ENCODE measurements at places on chromosomes 2 and 18.

DNA sequence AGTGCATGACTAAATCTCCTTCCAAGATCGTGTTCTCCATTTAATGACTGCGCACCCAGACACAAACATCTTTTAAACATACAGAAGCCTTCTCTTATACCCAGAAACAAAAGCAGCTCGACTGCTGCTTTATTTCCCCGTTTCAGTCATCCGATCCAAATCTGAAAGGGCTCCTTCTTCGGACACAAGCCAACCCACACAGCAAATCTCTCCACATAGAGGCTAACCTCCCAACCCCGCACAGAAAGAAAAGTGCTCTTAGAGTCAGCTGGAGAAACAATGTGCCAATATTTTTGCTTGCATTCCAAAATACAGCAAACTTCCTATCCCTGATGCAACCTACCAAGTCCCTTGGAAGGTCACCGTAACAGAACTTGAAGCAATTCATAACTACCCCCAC is 29.1 kb downstream of the GAREM1 start:
- DNase-seq: no peak

GRCh38 chr2:151265991-151266390 is 4.3 kb upstream of the RBM43 start:
- no peak for DNase-seq

DNA sequence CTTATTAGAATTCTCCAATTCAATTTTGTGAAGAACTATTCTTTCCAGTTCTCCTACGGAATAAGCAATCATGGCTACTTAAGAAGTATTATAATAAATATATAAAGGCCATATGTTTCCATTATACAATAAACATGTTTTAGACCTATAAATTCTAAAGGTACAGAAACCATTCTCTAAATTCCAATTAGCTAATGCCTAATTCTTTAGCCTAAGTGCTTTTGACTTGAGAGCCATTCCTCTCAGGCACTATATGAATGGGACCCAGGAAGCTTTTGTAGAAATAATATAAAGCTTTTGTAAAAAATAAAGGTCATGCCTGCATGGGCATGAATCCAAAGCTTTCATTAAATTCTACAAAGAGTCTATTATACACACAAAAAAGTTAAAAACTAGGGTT is 161.0 kb upstream of the UNC80 start:
- DNase-seq: no peak

GRCh38 chr18:35289727-35290093 is 319 bp downstream of the ZSCAN30 start:
- DNase-seq: no peak

DNA sequence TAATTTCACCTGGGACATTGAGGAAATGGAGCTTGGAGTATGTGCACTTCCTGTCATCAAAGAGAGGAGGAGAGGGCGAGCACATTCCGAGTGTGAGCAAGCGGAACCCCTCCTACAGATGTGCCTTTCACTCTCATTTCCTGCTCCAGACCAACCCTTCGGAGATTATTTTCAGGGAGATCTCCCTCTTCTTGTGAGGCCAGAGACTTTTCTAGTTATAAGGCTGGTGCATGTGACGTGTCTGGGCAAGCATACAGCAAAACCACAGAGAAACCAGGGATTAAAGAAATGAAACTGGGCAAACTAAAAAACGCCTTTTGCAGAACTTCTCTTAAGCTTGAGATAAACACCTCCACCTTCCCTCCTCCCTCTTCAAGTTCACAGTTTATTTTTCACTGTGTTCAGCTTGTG is 409.2 kb upstream of the TCF4 start:
- no peak for DNase-seq

GRCh38 chr2:126719833-126720351 is 63.9 kb downstream of the GYPC start:
- DNase-seq: no peak

DNA sequence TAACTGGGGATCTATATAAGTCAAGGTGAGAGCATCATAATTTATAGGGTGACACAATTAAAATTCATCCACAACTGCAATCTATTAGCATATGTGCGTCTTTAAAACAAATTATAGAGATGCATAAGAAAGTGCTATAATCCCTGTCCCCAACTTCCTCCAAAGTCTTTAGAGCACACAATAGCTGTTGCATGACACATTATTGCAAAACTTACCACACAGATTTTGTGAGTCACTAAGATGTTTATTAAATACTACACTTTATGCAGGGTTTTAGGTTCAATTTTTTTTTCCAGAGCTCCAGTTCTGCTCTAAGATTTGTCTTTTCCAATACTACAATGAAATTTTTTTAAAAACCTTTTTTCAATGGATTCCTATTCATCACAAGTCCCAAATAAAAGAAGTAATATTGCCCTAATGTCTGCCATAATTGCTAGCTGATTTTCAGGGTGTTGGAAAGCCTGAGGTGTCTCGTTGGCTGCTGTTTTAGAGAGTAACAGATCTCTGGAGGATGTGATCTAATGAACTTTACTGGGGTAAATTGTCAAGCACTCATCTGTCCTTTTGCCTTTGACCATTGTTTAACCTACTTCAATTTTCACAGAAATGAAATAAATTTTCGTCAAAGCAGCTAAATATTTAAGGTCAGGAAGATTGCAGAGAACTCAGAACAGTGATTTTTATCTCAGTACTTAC is 250.5 kb upstream of the NETO1 start:
- no peak for DNase-seq

DNA sequence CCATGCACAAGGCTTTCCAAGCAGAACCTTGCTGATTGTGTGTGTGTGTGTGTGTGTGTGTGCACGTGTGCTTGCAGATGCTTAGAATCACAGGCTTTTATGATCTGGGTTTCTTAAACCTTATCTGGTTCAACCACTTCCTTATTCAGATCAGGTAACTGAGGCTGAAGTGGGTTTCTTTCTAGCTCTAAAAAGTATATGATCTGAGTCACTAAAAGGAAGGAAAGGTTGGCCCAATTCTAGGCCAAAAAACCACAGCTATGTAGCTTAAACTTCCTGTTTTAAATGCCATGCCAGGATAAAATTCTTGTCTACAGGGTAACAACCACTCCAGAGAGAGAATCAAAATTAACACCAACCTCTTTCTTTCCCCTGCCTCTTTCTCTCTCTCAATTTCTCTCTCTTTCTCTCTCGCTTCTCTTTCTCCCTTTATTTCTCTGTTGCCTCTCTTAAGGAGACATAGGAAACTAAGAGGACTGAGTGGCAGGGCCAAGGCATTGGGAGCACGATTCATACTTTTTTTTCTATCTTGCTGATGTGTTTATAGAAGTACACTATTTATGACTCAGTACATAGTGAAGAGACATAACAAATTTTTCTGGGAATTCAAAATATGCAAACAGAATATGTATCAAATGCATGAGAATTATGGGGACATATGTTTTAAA is 140.3 kb downstream of the TRIB2 start:
- DNase-seq: no peak

- peak; percentile 65 for DNase-seq
These were observed at the start of the genes CEP76 and PSMG2 for GRCh38 chr18:12702221-12703095. Gene CEP76, minus strand, starts transcription at chr18:12702723. Its CDS starts 175 bp downstream, at chr18:12702548. Gene PSMG2, plus strand, starts transcription at chr18:12703042. Its CDS starts 66 bp downstream, at chr18:12703108.

GRCh38 chr2:15942711-15943345 is 2.5 kb downstream of the MYCN start:
- DNase-seq: no peak

DNA sequence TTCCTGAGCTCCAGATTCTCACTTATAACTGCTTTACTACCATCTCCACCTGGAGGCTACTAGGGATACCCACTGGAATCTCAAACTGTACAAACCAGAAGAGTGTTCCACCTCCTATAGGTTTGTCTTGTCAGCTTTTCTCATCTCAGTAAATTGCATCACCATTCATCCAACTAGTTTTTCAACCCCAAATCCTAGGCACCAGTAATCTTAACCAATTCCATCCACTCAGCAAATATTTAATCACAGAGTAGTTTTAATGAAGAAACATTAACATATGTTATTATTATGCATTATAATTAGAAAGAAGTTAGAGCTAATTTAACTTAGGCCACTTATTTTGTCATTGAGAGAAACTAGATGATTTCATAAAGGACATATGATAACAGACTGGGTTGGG is 635.0 kb downstream of the DCDC2C start:
- DNase-seq: no peak

DNA sequence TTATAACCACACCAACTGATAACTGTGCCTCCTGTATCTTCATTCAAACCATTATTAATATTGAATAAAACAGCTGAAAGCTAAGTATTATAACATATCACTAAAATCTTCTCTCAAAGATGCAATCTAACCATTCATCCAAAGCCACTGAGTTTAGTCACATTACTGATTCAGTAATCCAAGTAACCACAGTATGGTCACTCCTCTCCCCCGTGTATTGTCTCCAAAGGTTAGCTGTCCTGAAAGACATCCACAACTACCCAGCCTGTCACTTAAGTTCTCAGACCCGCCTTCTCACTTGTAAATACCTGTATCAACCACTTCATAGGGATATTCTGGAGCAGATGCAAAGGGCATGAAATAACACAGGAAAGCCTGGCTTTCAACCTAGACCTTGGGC is 213.4 kb upstream of the BOD1L2 start:
- no peak for DNase-seq

DNA sequence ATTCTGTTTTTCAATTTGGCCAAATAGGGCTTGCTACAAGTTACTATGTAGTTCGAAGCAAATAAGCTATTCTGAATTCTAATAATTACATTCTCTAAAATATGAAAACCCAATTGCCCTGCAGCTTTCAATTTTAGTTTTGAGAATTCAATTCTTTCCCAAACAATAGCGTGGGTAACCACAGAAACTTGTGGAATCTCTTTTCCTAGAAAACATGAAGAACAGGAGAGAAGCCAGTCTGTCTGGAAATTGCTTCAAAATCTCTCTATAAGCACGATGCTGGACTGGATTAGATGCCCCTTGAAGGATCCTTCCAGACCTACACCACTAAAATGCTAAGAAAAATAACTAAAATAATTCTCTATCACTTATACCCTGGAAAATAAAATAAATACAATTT is 115.0 kb downstream of the THADA start:
- no peak for DNase-seq

DNA sequence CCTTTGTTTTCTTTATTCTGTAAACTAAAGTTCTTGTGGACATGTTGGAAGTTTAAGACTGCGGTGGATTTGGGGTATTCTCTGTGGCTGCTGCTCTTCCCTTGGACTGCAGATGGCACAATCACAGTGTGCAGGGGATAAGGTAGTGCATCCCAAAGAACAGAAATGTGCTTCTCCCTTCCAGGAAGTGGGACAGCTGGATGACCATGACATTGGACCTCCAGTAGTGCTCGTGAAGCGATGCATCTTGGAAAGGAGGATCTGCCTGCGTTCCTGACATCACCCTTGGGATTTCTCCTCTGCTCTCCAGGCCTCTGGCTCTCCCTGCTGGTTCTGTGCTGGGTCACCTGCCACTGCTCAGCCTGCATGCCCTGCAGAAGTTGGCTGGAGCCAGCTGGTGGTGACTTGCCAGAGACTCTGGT is 109.9 kb downstream of the SLC4A3 start:
- DNase-seq: no peak
